ENCODE measurements at places on chromosomes 5 and 9.

DNA sequence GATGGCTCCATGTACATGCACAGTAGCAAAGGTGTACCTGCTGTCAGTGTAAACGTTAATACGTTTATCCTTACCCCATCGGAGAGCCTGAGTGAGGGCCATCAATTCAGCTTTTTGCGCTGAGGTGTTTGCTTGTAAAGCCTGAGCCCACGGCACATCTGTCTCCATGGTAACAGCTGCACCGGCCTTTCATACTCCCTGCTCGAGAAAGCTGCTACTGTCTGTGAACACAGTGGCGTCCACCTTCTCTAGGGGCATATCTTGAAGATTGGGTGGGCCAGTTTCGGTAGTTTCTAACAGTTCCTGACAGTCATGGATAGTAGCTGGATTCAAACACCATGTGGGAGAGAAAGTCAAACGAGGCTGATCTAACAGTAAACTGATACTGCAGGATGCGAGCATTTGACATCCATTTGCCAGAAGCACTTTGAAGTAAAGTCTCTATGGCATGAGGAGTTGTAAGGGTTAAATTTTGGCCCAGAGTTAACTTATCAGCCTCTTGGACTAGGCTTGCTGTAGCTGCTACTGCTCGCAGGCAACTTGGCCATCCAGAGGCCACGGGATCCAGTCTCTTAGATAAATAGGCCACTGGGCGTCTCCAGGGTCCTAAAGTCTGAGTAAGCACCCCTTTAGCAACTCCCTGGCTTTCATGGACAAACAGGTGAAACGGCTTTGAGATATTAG is 21.0 kb upstream of the RHOBTB3 start:
- no peak for DNase-seq

GRCh38 chr5:58022055-58022454 is 437.8 kb downstream of the PLK2 start:
- no peak for DNase-seq

DNA sequence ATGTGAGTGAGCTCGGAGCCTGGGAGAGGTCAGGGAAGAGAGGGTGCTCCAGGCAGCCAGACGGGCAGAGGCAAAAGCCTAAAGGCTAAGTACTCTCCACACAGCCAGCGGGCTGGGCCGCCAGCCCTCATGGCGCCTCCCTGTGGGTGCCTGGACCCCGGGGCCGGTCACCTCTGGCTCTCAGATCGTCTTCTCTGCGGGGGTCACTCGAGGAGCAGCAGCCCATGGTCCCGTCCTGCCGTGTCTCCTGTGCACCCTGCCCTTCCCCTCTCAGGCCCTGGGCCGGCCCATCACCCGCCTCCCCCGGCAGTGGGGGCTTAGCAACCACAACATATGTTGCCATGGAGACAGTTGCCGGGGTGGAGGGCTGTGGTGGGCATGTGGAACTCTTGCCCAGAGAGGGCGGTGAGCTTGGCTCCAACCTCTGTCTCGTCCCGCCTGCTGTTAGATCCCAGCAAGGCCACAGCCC is 4.2 kb downstream of the AK1 start:
- DNase-seq = no peak

GRCh38 chr9:131273856-131274673 is 2.2 kb downstream of the FAM78A start:
- no peak for DNase-seq

- no peak for DNase-seq
Measured at GRCh38 chr9:107782381-107782780, 292.8 kb upstream of the KLF4 start.

- DNase-seq = no peak
Measured at GRCh38 chr9:124272118-124272517, 14.4 kb downstream of the NEK6 start.

- DNase-seq = peak; percentile 79
Measured at GRCh38 chr9:133147412-133148198, 16.1 kb downstream of the GBGT1 start.

DNA sequence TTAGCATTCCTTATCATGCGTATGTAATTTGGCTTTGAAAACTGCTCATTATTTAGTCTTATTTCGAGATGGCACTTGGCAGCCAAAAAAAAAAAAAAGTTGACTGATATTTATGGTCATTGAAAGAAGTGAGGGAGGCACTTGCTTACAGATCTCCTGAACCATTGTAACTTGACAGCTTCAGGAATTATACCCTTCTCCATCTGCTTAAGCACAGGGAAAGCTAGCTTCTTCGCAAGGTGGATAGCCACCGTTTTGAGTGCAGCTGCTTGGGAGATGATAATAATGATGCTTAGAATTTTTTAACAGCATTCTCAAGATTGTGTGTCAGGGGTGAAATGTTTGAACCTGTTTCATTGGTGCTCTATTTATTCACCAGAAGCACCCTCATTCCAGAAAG is 116.1 kb downstream of the GIN1 start:
- no peak for DNase-seq

- DNase-seq = no peak
Measured at GRCh38 chr5:63240063-63240755, 661.6 kb downstream of the LRRC70 start.

GRCh38 chr9:76415154-76415553 is 20.9 kb upstream of the RFK start:
- DNase-seq = no peak

GRCh38 chr5:14408969-14409586 is 172.5 kb upstream of the OTULINL start:
- no peak for DNase-seq

DNA sequence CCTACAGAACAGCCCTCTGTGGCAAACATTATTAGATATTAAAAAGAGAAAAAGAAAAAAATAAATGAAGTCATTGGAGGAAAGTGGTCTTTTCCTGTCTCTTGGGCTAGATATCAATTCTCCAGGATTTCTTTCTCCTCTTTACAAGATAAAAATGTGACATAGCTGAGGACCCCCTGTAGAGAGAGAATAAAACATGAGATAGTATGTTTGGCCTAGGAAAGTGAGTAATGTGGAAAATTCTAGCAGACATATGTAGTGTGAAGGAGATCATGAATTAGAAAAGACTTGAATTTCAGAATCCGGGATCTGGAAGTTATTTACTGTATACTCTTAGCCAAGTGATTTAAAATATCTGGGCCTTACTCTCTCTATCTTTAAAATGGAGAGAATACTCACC is 823.1 kb downstream of the TLR4 start:
- no peak for DNase-seq

GRCh38 chr5:75681125-75681830 is 36.0 kb downstream of the POC5 start:
- no peak for DNase-seq

DNA sequence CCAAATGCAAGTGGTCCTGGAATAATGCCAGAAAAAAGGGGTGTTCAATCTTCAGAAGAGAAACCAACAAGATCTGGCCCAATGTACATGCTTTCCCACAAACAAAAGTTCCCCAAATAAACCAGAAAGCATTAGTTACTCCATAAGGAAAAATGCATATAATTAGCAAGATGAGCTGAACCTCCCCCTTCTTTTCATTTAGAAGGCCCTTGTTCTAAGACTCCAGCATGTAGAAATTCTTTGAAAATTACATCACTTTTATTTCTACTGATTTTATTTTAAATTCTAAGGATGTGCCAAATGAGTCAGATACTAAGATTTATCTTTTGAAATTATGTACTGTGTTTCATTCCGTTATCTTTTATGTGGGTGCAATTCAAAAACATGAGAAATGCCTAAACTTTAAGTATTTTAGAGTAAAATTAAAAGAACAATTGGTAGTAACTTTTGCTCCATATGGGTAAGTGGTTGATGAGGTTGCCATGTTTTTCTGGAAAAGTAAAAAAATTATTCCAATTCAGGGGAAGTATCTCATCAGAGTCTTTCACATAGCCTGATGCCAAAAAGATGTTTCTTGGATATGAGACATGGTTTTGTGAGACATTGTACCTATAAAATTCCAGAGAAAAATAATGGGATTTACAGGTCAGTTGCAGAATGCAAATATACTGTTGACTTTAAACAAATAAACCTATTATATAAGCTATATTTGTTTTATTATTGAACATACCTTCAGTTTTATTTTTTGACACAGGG is 106.5 kb upstream of the CCDC112 start:
- DNase-seq = no peak

DNA sequence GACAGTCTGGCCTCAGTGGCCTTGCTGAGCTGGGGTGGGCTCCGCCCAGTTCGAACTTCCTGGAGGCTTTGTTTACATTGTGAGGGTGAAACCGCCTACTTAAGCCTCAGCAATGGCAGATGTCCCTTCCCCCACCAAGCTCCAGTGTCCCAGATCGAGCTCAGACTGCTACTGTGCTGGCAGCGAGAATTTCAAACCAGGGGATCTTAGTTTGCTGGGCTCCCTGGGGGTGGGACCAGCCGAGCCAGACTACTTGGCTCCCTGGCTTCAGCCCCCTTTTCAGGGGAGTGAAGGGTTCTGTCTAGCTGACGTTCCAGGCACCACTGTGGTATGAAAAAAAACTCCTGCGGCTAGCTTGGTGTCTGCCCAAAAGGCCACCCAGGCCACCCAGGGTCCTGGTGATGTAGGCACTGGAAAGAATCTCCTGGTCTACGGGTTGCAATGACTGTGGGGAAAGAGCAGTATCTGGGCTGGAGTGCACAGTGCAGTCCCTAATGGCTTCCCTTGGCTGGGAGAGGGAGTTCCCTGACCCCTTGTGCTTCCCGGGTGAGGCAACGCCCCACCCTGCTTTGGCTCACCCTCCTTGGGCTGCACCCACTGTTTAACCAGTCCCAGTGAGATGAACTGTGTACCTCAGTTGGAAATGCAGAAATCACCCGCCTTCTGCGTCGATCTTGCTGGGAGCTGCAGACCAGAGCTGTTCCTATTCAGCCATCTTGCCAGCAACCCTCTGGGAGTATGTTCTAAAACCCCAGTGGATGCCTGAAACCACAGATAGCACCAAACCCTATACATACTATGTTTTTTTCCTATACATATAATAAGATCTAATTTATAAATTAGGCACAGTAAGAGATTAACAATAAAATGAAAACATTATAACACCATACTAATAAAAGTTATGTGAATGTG is 95.5 kb downstream of the TMEM161B start:
- no peak for DNase-seq

GRCh38 chr9:76897804-76898525 is 7.9 kb downstream of the PRUNE2 start:
- no peak for DNase-seq

DNA sequence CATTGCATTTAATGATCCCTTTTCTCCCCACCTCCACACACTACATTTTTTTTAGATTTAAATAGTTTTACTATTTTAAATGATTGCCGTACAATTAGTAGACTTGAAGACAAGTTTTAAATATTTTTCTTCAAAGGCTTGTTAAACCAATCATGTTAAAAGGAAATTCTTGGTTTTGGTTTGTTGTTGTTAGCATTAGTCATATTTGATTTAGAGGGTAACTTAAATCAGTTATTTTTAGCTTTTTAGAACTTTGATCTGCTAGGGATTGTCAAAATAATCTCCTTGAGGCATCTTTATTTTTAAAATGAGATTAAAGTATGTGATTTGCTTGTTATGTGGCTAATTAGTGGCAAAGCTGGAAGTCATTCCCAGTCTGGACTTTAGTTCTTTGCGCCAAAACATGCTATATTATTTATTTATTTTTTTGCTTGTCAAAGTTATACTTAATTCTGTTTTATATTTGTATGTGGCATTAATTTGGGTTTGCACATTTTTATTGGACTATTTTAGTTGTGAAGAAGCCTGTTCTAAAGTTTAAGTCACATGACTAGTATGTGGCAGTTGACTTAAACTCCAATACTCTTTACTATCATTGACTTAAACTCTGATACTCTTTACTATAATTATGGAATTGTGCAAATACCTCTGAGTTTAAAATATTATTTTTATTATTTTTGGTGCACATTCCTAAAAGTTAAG is 14.7 kb downstream of the ITGA1 start:
- no peak for DNase-seq

GRCh38 chr5:110105692-110106091 is 416.0 kb downstream of the MAN2A1 start:
- no peak for DNase-seq

DNA sequence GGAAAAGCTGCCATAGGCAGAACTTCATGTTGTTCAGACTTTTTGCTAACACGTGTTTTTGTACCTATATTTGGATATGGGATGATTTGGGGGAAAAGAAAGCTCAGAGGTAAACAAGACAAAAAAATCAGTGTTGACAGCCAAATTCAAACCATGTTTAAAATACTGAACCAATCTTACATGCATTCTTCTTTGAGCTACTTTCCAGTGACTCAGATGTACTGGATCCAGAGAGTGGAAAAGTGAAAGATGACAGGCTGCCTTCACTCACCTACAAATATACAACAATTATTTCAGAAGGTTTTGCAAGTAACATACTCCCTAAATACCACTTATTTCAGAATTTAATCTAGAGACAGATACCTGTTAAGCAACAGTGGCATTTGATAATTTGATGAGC is 165.7 kb downstream of the MPDZ start:
- no peak for DNase-seq

DNA sequence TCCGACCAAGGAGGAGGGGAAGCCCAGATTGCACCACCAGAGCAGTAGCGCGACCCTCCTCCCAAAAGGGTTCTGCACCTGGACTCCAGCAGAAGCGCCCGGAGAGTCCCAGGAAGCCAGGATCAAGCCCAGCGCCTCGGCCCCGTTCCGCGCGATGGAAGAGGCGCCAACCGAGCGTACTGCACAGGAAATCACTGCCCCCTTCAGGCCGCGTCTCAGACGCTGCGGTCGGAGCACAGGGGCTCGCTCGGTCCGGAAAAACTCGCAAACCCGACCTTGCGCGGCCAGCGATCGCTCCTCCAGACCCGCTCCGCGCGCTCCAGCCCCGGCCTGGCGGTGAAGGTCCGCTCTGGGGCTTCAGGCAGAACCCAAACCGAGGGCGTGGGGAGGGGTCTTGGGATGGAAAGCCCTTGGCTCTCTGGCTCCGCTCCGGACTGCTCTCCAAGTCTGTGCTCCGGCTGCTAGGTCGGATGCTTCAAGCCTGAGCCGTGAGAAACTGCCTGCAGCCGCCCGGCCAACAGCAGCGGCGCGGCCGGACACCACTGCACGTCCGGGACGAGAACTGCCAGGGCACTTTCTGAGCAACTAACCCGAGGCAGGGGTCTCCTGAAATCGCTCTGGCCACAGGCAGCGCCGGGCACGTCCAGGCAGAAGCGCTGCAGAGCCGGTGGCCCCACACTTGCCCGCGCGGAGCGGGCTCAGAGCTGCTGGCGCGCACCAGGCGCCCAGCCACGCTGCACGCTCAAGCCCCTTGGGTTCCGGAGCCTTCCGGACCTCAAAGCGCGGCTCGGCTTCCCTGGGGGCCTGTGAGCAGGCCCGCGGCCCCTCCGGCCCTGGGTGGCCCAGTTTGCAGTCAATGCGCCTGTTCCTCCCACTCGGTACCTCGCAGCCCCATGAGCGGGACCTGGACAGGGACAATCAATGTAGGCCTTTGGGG is 1.3 kb downstream of the GABBR2 start:
- DNase-seq = no peak

- no peak for DNase-seq
Measured at GRCh38 chr5:5006548-5006947, 133.6 kb upstream of the ADAMTS16 start.

- DNase-seq = no peak
Measured at GRCh38 chr5:134957920-134958608, 9.6 kb upstream of the CATSPER3 start.

DNA sequence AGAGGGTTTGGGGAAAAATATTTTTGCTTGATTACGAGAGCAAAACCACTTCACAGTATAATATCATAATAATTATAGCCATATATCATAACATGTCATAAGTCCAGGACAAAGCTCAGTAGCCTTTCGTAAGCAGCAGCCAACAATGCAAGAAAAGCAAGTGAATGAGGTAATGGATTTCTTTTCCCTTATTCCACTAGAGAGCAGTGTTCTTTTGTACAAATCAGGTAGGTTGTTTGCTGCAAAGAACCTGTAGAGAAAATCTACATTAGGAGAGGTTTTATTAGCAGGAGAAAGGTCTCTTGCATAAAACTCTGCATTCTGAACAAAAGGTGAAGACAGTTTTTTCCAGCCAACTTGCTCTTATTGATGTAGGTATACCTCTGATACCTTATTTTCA is 1033.4 kb downstream of the TLE4 start:
- no peak for DNase-seq

All from activated naive CD4-positive, alpha-beta T cell (primary cell).